ENCODE measurements at places on chromosomes 5 and 9. TPM values are rescaled to one million over a fixed set of nuclear protein-coding genes. Genes with fewer than 3 reads are reported as not detected.

Gene DMRT3
- not detected for total RNA-seq

Gene ZFP2
- total RNA-seq: 0.27 TPM

Gene ZDHHC11
- total RNA-seq: 1.4 TPM

Gene CCDC192
- not detected for total RNA-seq

Gene XRCC4
- 12.6 TPM for total RNA-seq

Gene ITK
- not detected for total RNA-seq

Gene SPATA31A3
- total RNA-seq: not detected

Gene ANKRD55
- 0.11 TPM for total RNA-seq

Gene MTAP
- 74.1 TPM for total RNA-seq

DNA sequence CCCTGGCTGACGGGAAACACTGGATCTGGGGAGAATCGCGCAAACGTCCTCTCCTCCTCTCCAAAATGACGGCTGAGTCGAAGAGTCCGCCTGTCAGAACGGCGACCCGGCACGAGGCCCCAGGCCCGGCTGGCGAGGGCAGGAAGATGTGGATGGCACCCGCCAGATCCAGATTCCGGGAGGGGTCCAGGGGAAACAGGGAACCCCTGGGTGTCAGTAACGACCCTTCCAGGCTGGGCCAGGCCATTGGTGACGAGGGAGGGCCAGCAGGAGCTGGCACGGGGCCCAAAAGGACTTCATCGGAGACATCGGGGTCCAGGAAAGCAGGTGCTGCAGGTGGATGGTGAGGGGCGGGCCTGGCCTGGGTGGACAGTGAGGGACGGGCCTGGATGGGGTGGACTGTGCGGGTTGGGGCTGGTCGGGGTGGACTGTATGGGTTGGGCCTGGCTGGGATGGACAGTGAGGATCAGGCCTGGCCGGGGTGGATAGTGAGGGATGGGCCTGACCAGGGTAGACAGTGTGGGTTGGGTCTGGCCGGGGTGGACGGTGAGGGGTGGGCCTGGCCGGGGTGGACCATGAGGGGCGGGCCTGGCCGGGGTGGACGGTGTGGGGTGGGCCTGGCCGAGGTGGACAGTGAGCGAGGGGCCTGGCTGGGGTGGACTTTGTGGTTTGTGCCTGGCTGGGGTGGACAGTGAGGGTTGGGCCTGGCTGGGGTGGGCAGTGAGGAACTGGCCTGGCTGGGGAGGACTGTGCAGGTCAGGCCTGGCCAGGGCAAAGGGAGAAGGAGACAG lies 14.0 kb downstream of the SLC6A3 start:
- DNase-seq: no peak

GRCh38 chr9:82031538-82032280 lies 43.1 kb downstream of the SPATA31D1 start:
- DNase-seq: peak; percentile 2

DNA sequence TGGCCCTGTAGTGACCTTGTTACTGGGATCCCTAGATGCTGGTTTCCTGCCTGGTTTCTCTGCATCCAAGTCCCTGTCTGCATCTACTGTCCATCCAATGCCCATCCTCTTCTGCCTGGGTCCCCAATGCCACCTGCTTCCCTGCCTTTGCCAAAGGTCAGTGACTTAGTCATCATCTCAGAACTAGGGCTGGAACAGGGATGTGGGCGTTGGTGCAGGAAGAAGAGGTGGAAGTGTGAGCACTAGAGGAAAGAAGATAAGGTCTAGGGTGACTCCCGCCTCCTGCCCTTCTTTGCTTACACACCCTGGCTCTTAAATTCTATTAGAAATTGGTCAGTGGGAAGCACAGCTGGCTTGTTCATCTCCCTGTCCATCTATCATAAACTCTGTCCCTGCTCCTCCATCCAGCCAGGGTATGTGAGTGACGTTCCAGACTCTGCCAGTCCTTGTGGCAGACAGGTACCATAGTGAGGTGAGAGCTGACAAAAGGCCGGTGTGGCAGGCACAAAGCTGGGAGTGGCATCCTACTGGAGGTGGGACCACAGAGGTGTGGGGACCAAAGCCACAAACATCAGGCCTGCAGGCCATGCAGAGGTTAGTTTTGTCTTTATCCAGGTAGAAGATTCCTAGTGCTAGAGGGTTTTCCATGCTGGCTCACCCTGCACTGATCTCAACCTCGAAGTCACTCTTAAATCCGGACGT lies 9.2 kb downstream of the PTPN3 start:
- DNase-seq: no peak

DNA sequence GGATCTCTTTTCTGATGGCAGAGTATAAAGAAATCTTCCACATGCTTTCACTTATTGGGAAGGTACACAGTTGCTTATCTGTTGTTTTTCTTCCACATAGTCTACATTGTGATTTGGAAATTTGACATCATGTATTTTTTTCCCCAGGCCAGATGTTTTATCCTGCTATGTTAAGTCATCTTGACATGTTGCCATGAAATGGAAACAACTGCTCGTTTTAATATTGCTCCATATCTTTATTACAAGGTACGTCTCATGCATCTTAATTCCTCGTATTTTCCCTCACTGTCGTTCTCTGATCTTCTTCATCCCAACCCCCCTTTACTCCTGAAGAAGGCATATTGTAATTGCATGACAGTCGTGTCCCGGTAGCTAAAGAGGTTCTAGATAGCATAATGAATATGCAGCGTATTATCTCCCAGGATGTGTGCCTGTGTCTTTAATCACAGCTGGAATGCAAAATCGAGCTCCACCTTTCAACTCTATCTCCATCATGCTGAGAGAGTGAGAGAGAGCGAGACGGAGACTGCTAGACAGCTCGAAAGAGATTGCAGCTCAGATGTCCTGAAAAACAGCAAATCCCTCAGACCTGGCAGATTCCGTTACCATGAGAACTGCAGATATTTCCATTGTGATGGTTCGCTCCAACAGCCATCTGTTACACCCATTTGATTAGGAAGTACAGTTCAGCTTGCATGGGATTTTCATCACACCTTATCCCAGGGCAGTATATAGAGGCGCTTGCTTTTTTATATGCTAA lies 281.7 kb downstream of the TMEM38B start:
- DNase-seq: no peak

- DNase-seq: no peak
These were observed 3.2 kb upstream of the HSD17B3 start for GRCh38 chr9:96305171-96305570.

GRCh38 chr5:57817001-57817453 lies 334.4 kb upstream of the ACTBL2 start:
- DNase-seq: no peak

DNA sequence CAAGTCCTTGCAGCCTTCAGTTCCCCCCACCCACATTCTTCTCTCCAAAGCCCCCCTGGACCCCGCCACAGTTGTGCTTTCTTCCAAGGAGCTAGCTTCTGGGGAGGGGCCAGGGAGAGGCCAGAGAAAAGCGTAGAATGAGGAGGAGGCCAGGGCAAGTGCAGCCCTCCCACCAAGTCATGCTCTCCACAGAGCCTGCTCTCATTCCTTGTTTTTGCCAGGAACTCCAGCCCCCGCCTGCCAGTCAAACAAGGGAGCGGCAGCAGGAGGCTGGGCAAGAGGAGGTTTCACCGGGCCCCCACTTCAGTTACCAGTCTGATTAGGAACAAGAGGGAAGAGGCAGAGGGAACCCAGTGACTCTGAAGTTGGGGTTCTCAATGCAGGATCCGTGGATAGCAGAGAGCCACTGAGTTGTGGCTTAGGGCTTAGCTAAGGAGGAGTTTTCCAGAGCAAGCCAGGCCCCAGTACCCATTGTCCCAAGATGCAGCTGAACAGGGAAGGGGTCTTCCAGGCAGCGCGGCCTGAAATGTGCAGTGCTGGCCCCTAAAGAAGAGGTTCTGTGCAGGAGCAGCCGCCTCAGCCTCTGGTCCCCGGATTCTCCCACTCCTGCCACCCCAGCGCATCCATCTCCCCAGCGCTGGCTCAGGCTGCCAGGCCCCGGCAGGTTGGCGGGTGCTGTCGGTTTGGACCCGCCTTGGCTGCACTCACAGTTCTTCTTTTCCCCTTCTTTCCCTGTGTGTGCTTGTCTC lies 120.6 kb downstream of the DAB2IP start:
- DNase-seq: no peak

- no peak for DNase-seq
These were observed 738 bp downstream of the FSTL4 start for GRCh38 chr5:133611357-133612248.

DNA sequence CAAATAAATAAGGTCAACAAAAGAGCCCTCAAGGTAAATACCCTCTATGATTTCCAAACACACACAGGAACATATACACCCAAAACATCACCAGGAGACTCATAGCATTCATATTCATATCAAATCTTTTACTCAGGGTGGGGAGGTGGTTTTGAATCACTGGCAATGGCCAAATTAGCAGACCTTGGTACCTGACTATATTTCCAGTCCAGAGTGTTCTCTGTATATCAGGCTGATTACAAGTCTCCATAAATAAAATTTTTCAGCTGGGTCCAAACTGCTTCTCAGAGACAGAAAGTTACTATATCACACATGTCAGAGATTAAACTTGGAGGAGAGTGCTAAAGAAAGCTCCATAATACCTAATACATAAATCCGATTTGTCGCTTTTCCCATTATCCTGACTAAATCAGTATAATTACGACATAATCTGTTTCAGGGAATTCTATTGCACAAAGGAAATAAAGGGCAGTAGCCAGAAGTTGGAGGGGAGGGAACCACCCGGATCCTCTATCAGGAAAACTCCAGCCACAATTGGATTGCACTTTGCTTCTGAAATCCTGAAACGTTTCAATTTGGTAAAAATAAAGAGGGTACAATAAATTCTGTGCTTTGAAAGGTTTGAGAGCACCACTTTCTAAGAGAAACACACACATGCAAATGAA lies 7.0 kb upstream of the GOLGA1 start:
- DNase-seq: no peak

GRCh38 chr9:19358701-19359100 lies 21.3 kb downstream of the RPS6 start:
- DNase-seq: no peak

GRCh38 chr5:67824852-67825251 lies 390.7 kb upstream of the PIK3R1 start:
- DNase-seq: no peak

DNA sequence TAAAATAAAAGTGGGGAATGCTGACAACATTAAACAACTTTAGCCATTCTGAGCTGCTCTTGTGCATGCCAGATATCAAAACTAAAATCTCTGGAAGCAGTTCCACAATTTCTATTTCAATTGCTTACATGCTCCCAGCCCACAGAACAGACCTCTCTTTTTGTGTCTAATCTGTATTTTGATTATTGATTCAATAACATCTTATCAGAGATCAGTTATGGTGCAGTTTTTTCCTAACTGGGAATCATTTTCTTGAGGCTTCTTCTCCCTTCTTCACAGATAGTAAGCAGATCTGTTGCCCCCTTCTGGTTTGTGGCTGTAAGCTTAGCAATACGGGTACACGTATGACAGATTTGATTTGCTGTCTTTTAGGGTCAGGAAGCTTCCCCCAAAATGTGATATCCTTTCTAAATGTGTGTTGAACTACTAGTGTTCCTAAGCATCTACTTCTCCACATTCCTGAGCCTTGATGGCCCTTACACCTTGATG lies 39.4 kb downstream of the MRPS27 start:
- DNase-seq: no peak

DNA sequence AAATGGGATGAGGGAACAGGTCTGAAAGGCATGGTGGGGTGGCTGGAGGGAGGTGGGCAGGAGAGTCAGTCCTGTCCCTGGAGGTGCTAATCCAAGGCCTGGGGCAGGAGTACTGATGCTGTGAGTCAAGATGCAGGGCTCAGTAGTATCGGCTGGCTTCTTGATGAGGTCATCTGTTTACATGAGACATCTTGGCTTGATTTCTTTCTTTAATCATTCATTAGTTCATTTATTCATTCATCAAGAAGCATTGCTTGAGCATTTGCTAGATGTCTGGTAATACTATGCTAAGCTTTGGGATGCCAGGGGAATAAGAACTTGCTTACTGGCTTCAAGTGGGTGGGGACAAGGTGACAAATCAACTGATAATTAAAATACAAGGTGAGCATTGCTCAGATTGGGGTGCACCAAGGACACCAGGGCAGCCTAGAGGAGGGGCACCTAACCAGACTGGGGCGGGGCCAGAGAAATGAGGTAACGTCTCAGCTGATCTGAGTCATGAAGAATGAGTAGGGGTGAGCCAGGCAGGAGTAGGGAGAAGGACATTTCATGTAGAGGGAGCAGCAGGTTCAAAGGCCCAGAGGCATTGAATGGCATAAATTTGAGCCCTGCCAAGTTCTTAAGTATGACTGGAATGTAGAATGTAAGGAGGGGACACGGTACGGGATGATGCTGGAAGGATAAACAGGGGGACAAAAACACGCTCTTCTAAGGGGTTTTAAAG lies 88.8 kb downstream of the EGFLAM start:
- DNase-seq: no peak

DNA sequence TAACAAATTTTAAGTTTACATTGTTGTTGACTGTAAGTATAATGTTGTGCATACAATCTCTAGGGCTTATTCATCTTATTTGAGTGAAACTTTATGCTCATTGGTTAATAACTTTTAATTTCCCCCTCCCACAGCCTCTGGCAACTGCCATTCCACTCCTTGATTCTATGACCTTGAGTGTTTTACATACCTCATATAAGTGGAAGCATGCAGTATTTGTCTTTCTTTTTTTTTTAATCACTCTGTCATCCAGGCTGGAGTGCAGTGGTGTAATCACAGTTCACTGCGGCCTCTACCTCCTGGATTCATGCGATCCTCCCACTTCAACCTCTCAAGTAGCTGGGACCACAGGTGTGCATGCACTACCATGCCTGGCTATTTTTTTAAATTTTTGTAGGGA lies 83.9 kb downstream of the KCTD16 start:
- no peak for DNase-seq

DNA sequence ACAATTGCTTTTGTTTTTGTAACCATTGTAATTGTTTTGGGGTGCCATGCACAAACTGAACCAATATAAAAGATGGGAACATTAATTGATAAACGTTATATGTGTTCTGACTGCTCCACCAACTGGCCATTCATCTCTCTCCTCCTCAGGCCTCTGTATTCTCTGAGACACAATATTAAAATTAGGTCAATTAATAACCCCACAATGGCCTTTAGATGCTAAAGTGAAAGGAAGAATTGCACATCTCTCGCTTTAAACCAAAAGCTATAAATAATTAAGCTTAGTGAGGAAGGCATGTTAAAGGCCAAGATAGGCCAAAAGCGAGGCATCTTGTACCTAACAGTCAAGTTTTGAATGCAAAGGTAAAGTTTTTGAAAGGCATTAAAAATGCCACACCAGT lies 448.4 kb upstream of the ITGA1 start:
- DNase-seq: no peak

DNA sequence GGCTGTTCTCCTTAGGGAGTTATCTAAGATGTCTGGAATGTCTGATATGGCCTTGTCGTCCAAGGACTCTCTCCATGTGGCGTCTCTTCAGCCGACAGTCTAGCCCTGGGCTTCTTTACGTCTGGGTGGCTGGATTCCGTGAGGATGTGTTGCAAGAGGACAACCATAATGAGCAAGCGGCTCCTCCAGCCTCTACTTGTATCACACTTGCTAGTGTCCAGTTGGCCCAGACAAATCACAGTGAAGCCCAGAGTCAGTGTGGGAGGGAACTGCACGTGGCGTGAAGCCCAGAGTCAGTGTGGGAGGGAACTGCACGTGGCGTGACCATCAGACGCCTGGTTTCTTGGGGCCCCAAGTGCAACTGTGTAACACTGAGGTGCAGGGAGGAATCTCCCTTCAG lies 61.1 kb downstream of the COL23A1 start:
- DNase-seq: no peak

Measured in HepG2 (cell line).